ENCODE measurements at places on chromosomes 1 and 21.

- no peak for ATAC-seq
Measured at GRCh38 chr21:46550116-46550941, 54.6 kb downstream of the S100B start.

DNA sequence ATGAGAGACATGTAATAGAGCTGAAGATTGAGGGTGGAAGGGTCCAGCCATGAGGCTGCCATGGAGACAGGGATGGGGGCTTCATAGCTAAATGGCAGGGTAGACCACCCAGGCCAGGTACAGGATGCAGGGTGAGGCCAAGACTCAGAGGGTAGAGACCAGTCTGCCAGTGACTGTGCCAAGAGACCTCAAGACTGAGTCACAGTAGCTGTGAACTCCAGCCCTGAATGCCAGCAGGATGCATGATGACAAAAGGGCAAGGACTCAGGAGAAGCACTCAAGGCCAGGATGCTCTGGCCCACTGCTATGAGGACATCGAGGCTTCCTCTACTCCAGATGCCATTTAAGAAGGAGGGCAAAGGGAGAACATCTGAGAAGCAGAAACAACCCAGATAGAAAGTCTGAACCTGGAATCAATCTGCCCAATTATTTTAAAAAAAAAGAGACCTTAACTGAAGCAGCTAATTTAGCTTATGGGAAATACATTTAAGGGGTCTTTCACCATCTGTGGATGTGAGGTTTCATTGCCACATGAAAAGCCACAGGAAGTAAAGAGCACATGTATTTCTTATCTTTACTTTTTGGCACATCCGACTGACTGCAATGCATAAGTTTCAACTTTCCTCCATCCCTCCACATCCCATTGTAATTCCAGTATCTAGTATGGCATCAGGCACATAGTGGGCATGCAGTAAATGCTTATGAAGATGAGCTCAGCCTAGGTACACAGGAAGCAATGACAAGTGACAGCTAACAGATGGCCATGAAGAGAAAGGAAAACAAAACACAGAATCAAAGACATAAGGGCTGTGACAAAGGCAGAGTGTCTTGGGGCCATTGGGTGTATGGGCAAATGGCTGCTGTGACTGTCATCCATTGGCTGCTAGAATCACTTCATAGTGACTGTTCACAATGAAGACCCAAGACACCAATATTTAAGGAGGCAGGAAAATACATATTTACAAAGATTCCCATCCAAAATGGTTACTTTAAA lies 40.2 kb downstream of the SUSD4 start:
- ATAC-seq = no peak

DNA sequence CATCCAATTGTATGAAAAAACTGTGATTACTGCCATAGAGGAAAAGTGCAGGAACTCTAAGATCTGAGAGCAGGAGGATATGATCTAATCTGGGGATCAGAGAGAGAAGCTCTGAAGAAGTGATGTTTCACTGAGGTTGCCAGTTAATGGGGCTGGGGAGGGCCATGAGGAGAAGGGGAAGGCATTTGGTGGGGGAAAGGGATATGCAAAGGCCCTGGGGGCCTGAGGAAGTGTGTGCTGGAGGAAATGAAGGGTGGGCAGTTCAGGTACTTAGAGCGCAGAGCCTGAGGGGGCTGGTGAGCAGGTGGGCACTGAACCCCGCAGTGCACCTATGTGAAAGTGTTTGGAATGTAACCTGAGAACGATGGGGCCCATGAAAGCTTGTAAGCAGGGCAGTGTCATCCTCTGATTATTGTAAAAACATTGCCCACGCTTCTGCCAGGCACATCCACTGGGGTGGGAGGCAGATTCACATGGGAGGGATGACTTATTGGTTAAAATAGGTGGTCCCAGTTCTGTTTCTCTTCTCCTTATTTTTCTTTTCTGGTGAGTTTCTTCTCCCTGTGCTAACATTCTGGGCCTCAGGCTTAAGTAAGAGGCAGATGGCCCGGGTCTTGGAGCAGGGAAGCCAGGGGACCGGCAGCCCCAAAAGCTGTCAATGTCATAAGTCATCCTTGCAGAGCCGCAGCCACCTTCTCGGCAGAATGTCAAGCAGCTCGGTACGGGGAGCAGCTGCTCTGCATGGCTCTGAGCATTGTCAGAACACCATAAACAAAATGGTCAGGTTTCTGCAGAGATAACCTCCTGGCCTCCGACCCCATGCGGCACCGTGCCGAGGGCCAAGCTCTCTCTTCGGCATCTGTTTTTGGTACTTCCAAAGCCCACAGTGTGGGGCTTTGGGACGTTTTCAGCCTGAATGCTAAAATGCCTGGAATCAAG lies 492.0 kb upstream of the VAMP3 start:
- ATAC-seq = no peak

DNA sequence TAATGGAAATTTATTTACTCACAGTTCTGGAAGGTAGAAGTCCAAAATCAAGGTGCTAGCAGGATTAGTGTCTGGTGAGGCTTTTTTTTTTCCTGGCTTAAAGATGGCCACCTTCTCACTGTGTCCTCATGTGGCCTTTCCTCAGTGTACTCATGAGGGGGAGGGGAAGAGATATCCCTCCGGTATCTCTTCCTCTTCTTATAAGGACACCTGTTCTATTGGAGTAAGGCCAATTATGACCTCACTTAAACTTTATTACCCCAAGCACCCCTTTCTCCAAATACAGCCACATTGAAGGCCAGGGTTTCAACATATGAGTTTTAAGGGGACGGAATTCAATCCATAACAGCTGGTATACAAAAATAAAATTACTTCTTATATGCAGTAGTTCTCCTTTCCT lies 203.7 kb upstream of the C1orf87 start:
- no peak for ATAC-seq

GRCh38 chr1:201254625-201255478 lies 28.5 kb upstream of the PKP1 start:
- peak; percentile 92 for ATAC-seq

GRCh38 chr1:240501115-240501514 lies 110.8 kb downstream of the GREM2 start:
- ATAC-seq = peak; percentile 44

- ATAC-seq = no peak
Measured at GRCh38 chr1:40421431-40422384, 28.6 kb upstream of the ZFP69B start.

GRCh38 chr1:36520056-36520455 lies 37.3 kb upstream of the CSF3R start:
- no peak for ATAC-seq

- ATAC-seq = peak; percentile 68
Measured at GRCh38 chr1:146016891-146017290, 4.6 kb downstream of the HJV start.

DNA sequence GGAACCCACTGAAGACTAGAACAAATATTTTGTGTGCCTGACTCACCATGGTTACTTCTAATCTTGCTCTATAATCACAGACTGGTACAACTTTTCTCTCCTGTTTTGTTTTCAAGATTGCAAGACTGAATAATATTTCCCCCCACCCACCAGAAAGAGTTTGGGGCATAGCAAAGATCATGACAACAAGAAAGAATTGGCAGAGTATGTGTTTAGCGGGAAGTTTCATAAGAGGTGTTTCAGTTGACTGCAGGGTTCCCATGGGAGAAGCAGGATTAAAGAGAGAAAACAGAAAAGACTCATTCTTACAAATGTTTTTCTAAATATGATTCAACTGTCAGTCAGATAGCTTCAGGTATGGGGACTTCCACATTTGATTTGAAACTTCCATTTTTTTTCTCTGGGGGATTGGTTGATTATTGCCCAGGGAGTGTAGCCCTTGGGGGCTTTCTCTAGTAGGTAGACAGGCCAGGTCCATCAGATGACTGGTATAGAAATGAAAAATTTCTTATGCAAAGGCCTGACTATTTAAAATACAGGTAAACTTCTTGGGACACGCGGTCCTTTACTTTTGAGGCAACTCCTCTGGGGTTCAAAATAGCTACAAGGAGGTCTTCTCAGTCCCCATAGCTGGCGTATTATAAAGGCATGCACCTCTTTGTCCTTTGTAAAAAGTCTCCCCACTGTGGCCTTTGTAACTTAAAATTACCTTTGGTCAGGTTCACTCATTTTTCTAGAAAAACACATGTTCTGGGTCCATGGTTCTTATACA lies 13.9 kb downstream of the OR14I1 start:
- ATAC-seq = no peak

DNA sequence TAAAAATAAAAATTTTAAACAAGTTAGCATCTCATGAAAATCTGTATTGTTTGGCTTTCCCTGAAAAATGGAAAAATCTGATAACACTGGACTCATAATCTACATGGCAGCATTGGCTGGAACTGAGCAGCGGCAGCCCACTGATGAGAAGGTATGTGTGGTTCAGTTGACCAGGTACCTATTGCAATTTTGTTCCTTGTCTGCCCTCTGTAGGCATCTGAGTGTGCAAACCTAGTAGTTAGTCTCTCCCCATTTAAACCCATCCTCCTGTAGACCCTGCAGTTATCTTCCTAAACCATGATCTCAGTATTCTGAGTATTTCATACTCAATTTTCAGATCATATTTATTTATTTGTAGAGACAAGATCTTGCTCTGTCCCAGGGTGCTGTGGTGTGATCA lies 59.4 kb upstream of the SERBP1 start:
- ATAC-seq = peak; percentile 93

GRCh38 chr1:85308833-85309350 lies 32.5 kb upstream of the BCL10 start:
- ATAC-seq = no peak

- no peak for ATAC-seq
Measured at GRCh38 chr1:58585581-58586151, 8.6 kb upstream of the TACSTD2 start.

- no peak for ATAC-seq
Measured at GRCh38 chr1:153202006-153202405, 1.2 kb upstream of the LELP1 start.

DNA sequence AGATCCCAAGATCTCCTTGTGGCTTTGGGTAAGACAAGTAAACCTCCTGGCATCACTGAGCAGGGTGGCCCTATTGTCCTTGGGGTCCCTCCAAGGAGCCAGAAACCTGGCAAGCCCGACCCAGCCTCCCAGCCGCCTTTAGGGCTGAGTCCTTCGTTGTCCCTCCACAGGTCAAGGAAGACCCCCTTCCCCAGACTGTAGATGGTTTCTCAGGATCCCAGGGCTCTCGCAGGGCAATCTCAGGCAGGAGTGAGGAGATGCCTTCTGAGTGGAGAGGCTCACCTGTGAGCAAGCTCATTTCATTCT lies 71.6 kb upstream of the CSF3R start:
- peak; percentile 14 for ATAC-seq

GRCh38 chr1:1297802-1298424 lies 9.8 kb downstream of the ACAP3 start:
- no peak for ATAC-seq

DNA sequence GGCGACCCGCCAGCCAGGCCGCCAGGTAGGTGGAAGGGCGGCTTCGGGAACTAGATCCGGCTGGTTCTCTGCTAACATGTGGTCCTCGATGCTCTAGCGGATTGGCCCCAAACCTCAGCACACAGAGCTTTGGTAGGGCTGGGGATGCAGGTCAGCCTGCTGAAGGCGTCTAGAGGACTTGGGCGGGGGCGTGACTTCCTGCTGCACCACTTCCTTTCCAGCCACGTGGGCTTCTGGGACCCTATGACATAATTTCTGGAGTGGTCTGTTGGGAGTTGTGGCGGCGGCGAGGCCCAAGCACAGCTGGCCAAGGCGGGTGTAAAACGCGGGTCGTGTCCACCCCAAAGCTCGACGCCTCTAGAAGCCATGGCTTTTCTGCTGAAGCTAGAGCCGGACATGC lies 124.5 kb downstream of the ATF6 start:
- ATAC-seq = no peak

DNA sequence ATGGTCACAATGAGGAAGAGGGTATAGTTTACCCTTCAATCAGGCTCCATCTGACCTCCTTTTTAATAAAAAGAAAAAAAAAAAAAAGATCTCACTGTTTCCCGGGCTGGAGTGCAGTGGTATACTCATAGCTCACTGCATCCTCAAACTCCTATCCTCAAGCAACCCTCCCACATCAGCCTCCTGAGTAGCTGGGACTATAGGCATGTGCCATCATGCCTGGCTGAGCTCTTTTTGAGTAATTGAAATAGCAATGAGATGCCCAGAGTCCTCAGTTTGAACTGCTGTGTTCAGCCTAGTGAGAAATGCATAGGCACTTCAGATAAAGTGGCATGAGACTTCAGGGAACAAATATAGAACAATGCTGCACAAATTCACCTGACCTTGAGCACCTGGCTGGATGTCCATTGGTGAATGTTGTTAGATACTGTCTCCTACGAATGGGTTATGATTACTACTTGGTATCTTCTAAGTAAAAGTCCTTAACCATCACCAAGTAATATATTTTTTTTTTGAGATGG lies 67.6 kb downstream of the NR5A2 start:
- ATAC-seq = no peak

- ATAC-seq = no peak
Measured at GRCh38 chr1:52588535-52588934, 13.6 kb upstream of the GPX7 start.

DNA sequence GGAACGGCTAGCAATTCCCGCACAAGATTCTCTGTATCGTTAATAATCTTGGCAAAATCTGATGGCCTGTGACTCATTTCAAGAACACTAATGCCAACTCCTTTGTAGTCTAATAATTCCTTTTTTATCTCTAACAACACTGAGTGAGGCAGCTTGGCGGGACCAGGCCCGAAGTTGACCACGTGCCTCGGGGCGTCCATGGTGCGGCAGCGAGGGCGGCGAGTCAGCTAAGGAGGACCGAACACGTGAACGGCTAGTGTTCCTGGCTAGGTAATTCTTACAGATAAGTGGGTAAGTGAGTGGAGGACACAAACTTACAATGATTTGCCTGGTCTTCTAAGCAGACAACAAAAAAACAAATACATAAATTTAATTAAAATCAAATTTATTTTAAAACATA lies 49.3 kb upstream of the ADGRL4 start:
- ATAC-seq = no peak

GRCh38 chr1:107588321-107588720 lies 376.7 kb downstream of the VAV3 start:
- no peak for ATAC-seq

GRCh38 chr1:153253693-153254092 lies 5.8 kb upstream of the LORICRIN start:
- no peak for ATAC-seq

- peak; percentile 91 for ATAC-seq
Measured at GRCh38 chr1:32972814-32973428, 8.3 kb upstream of the RNF19B start.

GRCh38 chr1:12276225-12276624 lies 46.4 kb downstream of the VPS13D start:
- ATAC-seq = no peak

DNA sequence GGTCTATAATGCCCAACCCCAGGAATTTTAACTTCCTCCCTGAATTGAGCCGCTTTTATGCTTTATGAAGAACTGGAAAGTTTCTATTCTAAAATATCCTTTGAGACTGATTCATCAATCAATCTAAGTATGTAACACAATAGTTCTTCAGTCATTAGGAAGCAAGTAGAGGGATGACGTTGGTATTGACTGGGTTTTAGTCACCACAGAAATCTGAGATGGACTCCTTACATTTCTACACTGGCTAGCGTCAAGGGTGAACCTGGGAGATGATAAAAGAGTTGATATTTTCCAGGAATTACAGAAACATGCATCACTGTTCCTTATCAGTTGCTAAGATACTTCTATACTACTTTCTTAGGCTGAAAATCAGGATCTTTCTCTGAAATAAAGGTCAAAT lies 308.0 kb downstream of the HMCN1 start:
- ATAC-seq = peak; percentile 84

- no peak for ATAC-seq
Measured at GRCh38 chr1:157517016-157517415, 35.3 kb downstream of the FCRL5 start.
